SK-N-DZ (cell line): ENCODE measurements at places on chromosomes 11 and 22.

DNA sequence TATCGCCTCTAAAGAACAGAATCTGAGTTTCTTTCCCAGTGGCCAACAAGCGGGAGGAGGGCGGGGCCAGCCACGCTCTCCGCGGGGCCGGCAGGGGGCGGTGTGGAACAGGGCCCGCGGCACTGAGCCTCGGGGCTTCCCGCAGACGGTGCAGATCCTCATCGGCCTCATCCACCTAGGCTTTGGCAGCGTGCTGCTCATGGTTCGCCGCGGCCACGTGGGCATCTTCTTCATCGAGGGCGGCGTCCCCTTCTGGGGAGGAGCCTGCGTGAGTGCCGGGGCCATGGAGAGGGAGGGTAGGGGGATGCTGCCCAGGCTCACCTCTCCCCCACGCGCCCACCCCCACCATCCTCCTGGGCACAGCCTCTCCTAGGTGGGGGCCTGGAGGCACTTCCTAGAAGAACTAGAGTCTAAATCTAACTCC is 10.7 kb downstream of the MS4A15 start:
- DNase-seq = no peak

DNA sequence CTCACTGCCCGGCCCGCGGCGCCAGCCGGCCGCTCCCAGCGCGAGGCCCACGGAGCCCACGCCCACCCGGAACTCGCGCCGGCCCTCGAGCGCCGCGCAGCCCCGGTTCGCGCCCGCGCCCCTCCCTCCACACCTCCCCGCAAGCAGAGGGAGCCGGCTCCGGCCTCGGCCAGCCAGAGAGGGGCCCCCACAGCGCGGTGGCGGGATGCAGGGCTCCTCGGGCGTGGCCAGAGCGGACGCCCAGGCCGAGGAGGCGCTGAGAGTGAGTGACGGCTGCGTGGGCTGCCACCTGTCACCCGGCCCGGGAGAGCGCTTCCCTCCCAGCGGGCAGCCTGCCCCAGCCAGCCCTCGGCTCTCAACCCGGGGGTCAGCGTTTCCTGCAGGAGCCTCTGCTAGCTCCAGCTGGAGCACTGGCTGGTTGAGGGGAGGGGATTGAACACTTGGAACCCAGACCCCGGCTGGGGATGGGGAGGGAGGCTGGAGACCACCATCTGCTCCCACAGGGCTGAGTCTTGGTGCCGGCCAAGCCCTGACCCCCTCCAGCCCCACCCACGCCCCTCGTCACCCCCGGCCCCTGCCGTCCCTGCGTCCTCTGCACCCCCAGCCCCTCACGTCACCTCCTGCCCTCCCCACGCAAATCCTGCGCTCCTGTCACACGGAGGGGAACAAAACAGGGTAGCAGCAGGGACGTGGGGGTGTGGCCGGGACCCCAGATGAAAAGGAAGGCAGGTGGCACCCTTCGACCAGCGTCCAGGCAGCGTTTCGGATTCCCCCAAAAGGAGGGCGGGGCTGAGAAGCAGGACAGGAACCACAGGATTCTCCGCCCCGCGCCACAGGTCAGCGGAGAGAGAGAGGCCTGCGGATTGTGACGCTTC is 157.0 kb downstream of the BRD1 start:
- DNase-seq = no peak

DNA sequence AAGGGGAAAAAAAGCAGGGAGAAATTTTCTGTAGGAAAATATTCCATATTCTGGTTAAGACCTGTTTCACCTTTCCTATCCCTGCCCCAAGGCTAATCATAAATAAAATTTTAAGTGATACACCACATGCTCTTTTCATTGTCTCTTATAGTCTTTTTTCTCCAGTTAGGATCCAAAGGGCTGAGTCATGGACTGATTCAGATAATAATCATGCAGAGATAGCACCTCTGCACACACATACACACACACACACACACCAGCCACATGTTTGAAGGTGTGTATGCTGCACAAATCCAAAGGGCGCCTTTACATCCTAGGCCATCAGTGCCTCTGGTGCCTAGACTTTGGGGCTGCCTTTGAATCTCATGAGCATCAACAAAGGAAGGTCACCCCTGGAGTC is 35.5 kb upstream of the CWF19L2 start:
- DNase-seq = no peak

DNA sequence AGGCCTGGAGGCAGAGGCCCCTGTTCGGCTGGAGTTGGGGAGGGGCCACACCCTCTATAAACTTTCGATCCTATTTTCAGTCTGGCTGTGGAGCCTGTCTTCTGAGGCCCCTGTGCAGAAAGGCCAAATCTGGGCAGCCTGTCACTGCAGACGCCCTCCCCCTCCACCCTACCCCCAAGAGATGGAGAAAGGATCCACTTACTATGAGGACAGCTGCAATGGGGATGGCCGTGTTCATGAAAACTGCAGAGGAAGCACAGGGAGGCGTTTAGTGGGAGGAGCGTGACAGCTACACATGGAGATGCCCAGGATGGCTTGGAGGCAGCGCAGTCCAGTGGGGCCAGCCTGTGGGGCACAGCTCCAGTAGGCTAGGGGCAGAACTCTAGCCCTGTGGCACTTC is 43.5 kb upstream of the KCNJ11 start:
- DNase-seq = peak; percentile 45

DNA sequence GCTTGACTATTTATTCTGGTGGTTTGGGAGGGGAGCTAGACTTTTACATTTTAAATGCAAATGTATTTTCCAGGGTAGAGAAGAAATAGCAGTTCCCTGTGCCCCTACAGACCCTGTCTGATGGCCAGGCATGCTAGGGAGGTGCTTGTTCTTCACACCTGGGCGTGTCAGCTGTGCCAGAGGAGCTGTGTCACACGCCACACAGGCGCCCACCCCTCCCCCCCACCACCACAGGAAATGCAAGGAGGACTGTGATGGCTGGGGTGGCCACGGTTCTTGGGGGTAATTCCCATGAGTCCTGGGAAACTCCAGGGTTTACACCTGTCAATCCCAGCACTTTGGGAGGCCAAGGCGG is 82.2 kb downstream of the FLI1 start:
- DNase-seq = no peak
